ENCODE measurements at places on chromosomes 2 and 18. TPM values are rescaled to one million over a fixed set of nuclear protein-coding genes. Genes with fewer than 3 reads are reported as not detected.
A peak's percentile ranks its signal among the peaks of the same experiment; 100 is the strongest.

GRCh38 chr2:190069936-190070696 is 7.6 kb upstream of the MSTN start:
- H3K4me3 ChIP-seq: no peak overlapping the region
- no peaks in the 10 kb centered on the region for H3K4me1 ChIP-seq
- peak; percentile 47 for DNase-seq
- no peak overlapping the region for H3K27ac ChIP-seq

GRCh38 chr2:28311660-28312249 is 80.9 kb upstream of the FOSL2 start:
- no peaks in the 10 kb centered on the region for H3K27me3 ChIP-seq
- H3K4me1 ChIP-seq: peaks cover 1% of the 10 kb centered on the region
- no peak for DNase-seq
- H3K27ac ChIP-seq: no peak overlapping the region
- H3K36me3 ChIP-seq: peaks cover 5% of the 10 kb centered on the region

GRCh38 chr2:155266583-155266982 is 568.1 kb downstream of the KCNJ3 start:
- no peak overlapping the region for H3K4me3 ChIP-seq
- no peak overlapping the region for H3K27ac ChIP-seq
- DNase-seq: no peak
- no peaks in the 10 kb centered on the region for H3K36me3 ChIP-seq
- no peaks in the 10 kb centered on the region for H3K27me3 ChIP-seq
- no peaks in the 10 kb centered on the region for H3K4me1 ChIP-seq

- H3K4me1 ChIP-seq: no peaks in the 10 kb centered on the region
- H3K27me3 ChIP-seq: peaks cover 10% of the 10 kb centered on the region
- no peak overlapping the region for H3K4me3 ChIP-seq
Measured at GRCh38 chr2:241456546-241456945, 51.8 kb downstream of the STK25 start.

- no peaks in the 10 kb centered on the region for H3K27me3 ChIP-seq
- H3K4me3 ChIP-seq: no peak overlapping the region
- no peak for DNase-seq
- peaks cover 15% of the 10 kb centered on the region for H3K36me3 ChIP-seq
Measured at GRCh38 chr18:35084494-35085449, 43.6 kb downstream of the MAPRE2 start.

- peaks cover 6% of the 10 kb centered on the region for H3K27me3 ChIP-seq
- no peaks in the 10 kb centered on the region for H3K36me3 ChIP-seq
- no peak overlapping the region for H3K27ac ChIP-seq
- H3K4me3 ChIP-seq: no peak overlapping the region
Measured at GRCh38 chr18:78168526-78168925, 811.1 kb upstream of the SALL3 start.

DNA sequence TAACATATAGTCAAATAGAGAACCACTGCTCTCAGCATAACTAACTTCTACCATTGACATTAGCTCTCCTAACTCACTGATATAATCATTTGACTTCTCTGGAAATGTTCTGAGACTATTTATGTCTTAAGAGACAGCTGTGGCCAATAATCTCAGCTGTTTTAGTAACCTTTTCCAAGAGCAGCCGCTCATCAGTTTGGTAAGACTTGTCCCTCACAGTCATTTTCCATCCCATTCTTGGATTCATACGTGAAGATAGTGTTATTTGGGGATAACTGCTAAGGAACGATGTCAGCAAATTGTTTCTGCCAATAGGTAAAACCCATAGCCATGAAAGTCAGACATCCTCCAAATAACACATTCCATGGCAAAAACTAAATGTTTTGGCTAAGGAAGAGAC is 127.8 kb downstream of the LNPK start:
- no peaks in the 10 kb centered on the region for H3K4me1 ChIP-seq
- H3K4me3 ChIP-seq: no peak overlapping the region
- no peak for DNase-seq
- no peaks in the 10 kb centered on the region for H3K36me3 ChIP-seq
- no peak overlapping the region for H3K27ac ChIP-seq

- no peak overlapping the region for H3K4me3 ChIP-seq
- no peaks in the 10 kb centered on the region for H3K4me1 ChIP-seq
- no peaks in the 10 kb centered on the region for H3K27me3 ChIP-seq
- peaks cover 19% of the 10 kb centered on the region for H3K36me3 ChIP-seq
Measured at GRCh38 chr2:200993097-200993496, 29.6 kb upstream of the ORC2 start.

DNA sequence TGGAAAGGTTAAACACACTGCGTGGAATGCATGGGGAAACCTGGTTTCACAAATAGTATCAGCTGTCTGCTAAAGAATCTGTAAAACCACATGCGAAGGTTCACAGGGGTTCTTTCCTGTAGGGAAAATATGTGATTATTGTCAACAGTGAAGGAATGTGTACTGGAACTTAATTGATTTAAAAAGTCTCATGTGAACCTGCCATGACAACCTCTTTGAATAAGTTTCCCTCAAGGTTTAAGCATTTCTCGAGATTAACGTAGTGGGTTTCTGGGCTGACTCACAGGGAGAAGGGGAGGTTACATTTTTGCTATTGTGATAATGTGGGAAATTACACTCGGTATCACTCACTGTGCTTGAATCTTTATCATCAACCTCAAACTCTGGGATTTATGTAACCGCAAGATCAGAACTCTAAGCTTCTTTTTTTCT is 28.2 kb upstream of the IL1R1 start:
- H3K4me1 ChIP-seq: peaks cover 41% of the 10 kb centered on the region
- H3K27ac ChIP-seq: no peak overlapping the region
- H3K27me3 ChIP-seq: peaks cover 4% of the 10 kb centered on the region
- H3K4me3 ChIP-seq: no peak overlapping the region

- H3K4me3 ChIP-seq: no peak overlapping the region
- H3K27ac ChIP-seq: no peak overlapping the region
- no peak for DNase-seq
Measured at GRCh38 chr2:215622837-215623236, 187.0 kb upstream of the FN1 start.

DNA sequence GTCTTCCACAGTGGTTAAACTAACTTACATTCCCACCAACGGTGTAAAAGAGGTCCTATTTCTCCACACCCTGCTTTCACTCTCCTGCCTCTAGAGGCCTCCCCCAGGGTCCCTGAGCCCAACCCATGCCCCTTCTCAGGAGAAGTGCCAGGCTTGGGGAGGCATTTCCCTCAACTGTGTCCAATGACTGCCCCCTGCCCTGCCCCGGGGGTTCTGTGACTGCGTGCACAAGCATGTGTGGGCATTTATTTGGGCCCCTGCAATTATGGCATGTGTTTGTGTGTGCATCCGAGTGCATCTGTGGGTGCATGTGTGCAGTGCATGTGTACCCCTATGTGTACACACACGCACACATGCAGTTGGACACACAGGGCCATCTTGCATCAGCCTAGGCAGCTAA is 57.3 kb downstream of the INHBB start:
- H3K27me3 ChIP-seq: peaks cover 5% of the 10 kb centered on the region
- H3K36me3 ChIP-seq: no peaks in the 10 kb centered on the region
- DNase-seq: no peak
- H3K4me1 ChIP-seq: no peaks in the 10 kb centered on the region

GRCh38 chr2:172437419-172438341 is 10.3 kb downstream of the ITGA6 start:
- no peaks in the 10 kb centered on the region for H3K27me3 ChIP-seq
- peaks cover 61% of the 10 kb centered on the region for H3K4me1 ChIP-seq
- H3K4me3 ChIP-seq: no peak overlapping the region
- no peak overlapping the region for H3K27ac ChIP-seq
- no peaks in the 10 kb centered on the region for H3K36me3 ChIP-seq
- peak; percentile 84 for DNase-seq

DNA sequence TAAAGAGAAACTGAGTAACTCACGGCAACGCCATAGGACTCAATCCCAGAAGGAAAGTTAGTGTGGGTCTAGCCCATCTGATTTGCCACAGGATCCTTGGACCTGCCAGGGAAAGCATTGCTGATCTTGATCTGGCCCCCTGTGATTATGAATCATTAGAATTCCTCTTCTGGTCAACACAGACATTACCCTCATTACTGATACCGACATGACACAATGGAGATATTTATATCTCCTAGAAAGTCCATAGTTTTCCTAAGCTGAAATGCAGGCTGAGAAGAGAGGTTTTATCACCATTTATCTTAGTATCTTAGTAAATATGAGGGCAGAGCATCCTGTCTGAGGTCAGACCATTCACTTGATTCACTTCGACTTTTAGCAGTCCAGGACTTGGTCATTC is 75.5 kb upstream of the CCDC68 start:
- no peak overlapping the region for H3K27ac ChIP-seq
- H3K4me1 ChIP-seq: no peaks in the 10 kb centered on the region
- no peak for DNase-seq
- no peaks in the 10 kb centered on the region for H3K27me3 ChIP-seq
- no peaks in the 10 kb centered on the region for H3K36me3 ChIP-seq

DNA sequence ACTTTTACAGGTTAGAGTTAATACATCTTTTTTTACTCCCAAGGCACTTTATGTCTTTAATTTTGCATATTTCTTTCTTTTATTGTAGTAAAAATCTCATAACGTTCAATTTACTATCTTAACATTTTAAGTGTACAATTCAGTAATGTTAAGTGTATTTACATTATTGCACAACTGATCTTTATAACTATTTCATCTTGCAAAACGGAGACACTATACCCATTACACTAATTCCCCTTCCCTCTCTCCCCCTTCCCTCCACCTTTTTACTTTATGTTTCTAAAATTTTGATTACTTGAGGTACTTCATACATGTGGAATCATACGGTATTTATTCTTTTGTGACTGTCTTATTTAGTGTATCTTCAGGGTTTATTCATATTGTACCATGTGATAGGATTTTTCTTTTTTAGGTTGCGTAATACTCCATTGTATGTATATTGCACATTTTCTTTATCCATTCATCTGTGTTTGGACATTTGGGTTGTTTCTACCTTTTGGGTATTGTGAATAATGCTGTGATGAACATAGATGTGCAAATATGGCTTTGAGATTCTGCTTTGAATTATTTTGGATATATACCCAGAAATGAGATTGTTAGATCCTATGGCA is 75.0 kb downstream of the ACSL3 start:
- H3K27me3 ChIP-seq: no peaks in the 10 kb centered on the region
- H3K4me3 ChIP-seq: no peak overlapping the region
- H3K36me3 ChIP-seq: peaks cover 63% of the 10 kb centered on the region

GRCh38 chr2:226699321-226699720 is 100.3 kb downstream of the IRS1 start:
- no peaks in the 10 kb centered on the region for H3K36me3 ChIP-seq
- peaks cover 13% of the 10 kb centered on the region for H3K27me3 ChIP-seq
- no peak for DNase-seq

DNA sequence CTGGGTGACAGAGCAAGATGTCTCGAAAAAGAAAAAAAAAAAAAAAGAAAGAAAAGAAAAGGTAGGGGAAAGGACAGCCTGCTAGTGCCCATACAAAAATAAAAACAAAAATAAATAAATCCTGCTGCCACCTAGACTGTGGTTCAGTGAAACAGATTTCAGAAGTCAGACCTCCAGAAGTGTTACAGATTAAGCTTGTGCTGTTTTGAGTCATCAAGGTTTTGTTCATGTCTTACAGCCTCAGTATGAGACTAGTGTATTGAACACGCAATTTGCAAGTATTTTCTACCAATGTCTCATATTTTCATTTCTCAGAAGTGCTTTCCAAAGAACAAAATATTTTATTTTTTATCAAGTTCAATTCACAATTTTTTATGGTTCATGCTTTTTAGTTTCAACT is 720.4 kb upstream of the GYPC start:
- H3K4me3 ChIP-seq: no peak overlapping the region
- no peaks in the 10 kb centered on the region for H3K27me3 ChIP-seq
- H3K27ac ChIP-seq: no peak overlapping the region
- H3K36me3 ChIP-seq: no peaks in the 10 kb centered on the region
- no peaks in the 10 kb centered on the region for H3K4me1 ChIP-seq

DNA sequence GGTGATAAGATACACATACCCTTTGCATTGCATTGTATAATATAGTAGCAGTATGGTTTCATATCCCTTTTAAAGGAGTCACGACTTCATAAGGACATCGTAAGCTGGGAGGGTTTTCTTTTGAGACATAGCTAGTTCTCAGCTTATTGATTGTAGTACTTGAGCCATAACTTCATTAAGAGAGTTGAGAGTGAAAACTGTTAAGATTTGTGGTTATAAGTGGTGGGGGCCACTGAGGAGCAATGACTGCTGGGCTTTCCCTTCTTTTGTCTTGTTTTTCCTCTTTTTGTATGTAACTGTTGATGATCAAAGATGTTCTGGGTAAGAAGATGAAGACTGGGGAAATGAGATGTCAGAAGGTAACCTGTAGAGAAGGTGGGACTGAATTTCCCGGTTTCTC is 11.0 kb downstream of the EIF5B start:
- H3K27me3 ChIP-seq: no peaks in the 10 kb centered on the region
- DNase-seq: peak; percentile 15
- peaks cover 8% of the 10 kb centered on the region for H3K36me3 ChIP-seq
- H3K4me3 ChIP-seq: no peak overlapping the region
- peaks cover 58% of the 10 kb centered on the region for H3K4me1 ChIP-seq

- H3K4me3 ChIP-seq: no peak overlapping the region
- H3K27me3 ChIP-seq: peaks cover 23% of the 10 kb centered on the region
- no peak for DNase-seq
Measured at GRCh38 chr2:42795841-42796301, 3.5 kb upstream of the HAAO start.

DNA sequence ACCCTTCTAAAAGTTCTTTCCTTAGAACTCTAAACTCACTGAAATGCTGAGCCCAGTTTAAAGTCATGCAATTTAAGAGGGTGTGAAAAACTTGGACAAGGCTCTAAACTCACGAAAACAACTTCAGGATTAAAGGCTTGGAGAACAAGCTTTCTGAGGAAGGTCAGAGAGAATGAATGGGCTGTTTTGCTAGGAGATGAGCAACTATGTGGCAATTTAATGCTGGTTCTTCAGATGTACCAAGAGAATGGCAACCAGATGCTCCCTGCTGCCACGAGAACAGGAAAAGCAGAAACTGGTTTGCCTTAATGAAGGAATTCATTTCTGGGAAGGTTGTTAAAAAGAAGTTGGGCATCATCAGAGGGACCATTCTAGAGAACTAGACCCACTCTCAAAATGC is 77.8 kb upstream of the PMAIP1 start:
- DNase-seq: no peak
- H3K27ac ChIP-seq: no peak overlapping the region
- H3K4me3 ChIP-seq: no peak overlapping the region
- no peaks in the 10 kb centered on the region for H3K36me3 ChIP-seq
- H3K27me3 ChIP-seq: peaks cover 8% of the 10 kb centered on the region

GRCh38 chr18:32040936-32041335 is 22.3 kb downstream of the RNF125 start:
- peak overlapping the region; percentile 88 for H3K27ac ChIP-seq
- DNase-seq: peak; percentile 75
- peaks cover 51% of the 10 kb centered on the region for H3K4me1 ChIP-seq
- peaks cover 46% of the 10 kb centered on the region for H3K36me3 ChIP-seq
- H3K4me3 ChIP-seq: peak overlapping the region; percentile 61
- no peaks in the 10 kb centered on the region for H3K27me3 ChIP-seq

GALNT13 gene
- 0.60 TPM for total RNA-seq

SANBR gene
- 0.97 TPM for total RNA-seq

HOXD9 gene
- total RNA-seq: not detected

CRYGD gene
- total RNA-seq: not detected

PLA2R1 gene
- not detected for total RNA-seq

ANKRD62 gene
- not detected for total RNA-seq

COL3A1 gene
- total RNA-seq: not detected

ALKAL2 gene
- total RNA-seq: not detected
